ENCODE measurements at places on chromosomes 7 and 10. TPM values are rescaled to one million over a fixed set of nuclear protein-coding genes. Genes with fewer than 3 reads are reported as not detected.

Gene SEMA3C
- total RNA-seq: not detected

Gene CALCR
- total RNA-seq: not detected

Gene GOLGA7B
- 0.05 TPM for total RNA-seq

Gene DDC
- total RNA-seq: not detected

Gene SEMA3D
- 3.2 TPM for total RNA-seq

Gene NAT16
- not detected for total RNA-seq

Gene FOXK1
- total RNA-seq: 31.0 TPM

Gene ACHE
- total RNA-seq: 0.54 TPM

Gene SLC35G1
- 2.9 TPM for total RNA-seq

Gene VWDE
- total RNA-seq: not detected

Gene FAM25A
- not detected for total RNA-seq

Gene MET
- total RNA-seq: 36.4 TPM

Gene LRRC18
- not detected for total RNA-seq

Gene TRIM74
- not detected for total RNA-seq

Gene CLCN1
- not detected for total RNA-seq

Gene CYP2E1
- total RNA-seq: under 0.01 TPM

Gene PPP1R3C
- not detected for total RNA-seq

Gene ANLN
- 128 TPM for total RNA-seq
